ENCODE measurements at places on chromosomes 13 and 19.

DNA sequence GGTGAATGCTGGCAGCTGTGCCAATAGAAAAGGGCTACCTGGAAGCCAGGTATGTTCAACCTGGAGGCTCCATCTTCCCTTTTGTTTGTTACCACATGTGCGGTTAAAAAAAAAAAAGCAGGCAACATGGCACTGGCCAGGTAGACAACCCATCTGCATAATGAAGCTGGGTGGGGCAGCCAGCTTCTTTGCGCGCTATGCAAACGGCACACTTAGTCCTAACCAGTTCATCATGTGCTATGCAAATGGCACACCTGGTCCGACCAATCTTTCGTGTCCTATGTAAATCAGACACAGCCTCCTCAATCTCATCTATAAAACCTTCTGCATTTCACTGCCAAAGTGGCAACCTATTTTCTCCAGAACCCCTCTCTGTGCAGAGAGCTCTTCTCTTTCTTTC is 11.3 kb upstream of the IGSF23 start:
- DNase-seq = peak; percentile 28

GRCh38 chr13:113417836-113418721 is 35.2 kb downstream of the ADPRHL1 start:
- DNase-seq = no peak

GRCh38 chr19:36488846-36489117 is 579 bp downstream of the ZNF566 start:
- DNase-seq = no peak

- no peak for DNase-seq
These were observed 15.0 kb downstream of the LIPE start for GRCh38 chr19:42412227-42412626.

- peak; percentile 96 for DNase-seq
These were observed 51.6 kb upstream of the F7 start for GRCh38 chr13:113053801-113054604.

- peak; percentile 95 for DNase-seq
These were observed 9.9 kb upstream of the POP4 start for GRCh38 chr19:29596080-29596727.

DNA sequence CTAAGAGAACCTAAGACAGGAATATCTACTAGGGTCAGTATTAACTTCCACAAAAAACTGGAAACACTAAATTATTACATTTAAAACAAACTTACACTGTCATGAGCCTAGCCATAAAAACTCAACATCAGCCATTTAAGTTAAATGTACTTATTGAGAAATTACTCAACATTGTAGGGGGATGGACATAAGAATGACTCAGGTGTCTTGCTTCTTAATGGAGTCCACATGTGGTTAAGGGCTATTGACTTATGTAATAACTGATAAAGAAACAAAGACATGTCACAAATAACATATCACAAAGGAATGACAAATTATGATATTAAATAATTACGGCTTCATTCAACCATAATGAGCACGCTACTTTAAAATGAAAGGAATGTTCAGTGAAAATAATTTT is 36.2 kb downstream of the CLDN10 start:
- DNase-seq = no peak

- no peak for DNase-seq
These were observed 583.6 kb downstream of the OLFM4 start for GRCh38 chr13:53612200-53612599.

- no peak for DNase-seq
These were observed 3.0 kb downstream of the PEG3 start for GRCh38 chr19:56837492-56838023.

GRCh38 chr13:44331912-44332851 is 41.4 kb upstream of the SERP2 start:
- DNase-seq = no peak

DNA sequence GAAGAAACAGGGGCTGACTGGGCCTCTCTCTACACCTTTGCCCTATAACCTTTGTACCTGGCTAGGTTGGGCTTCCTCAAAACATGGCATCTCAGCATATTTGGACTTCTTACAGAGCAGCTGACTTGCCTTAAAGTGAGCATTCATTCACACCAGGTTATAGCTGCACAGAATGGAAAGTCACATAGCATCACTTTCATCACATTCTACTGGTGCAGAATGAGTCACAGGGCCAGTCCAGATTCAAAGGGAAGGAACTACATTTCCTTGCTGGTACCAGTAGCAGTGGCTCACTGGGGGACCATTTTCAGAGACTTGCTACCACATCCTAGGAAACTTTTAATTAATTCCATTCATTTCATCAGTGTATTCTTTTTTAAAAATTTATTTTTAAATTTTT is 20.3 kb upstream of the TPTE2 start:
- DNase-seq = no peak
